ENCODE measurements at places on chromosomes 11 and 22.

- no peak for DNase-seq
Measured at GRCh38 chr11:94112206-94112953, 16.3 kb upstream of the PANX1 start.

- no peak for DNase-seq
Measured at GRCh38 chr11:8281266-8281665, 17.6 kb upstream of the LMO1 start.

DNA sequence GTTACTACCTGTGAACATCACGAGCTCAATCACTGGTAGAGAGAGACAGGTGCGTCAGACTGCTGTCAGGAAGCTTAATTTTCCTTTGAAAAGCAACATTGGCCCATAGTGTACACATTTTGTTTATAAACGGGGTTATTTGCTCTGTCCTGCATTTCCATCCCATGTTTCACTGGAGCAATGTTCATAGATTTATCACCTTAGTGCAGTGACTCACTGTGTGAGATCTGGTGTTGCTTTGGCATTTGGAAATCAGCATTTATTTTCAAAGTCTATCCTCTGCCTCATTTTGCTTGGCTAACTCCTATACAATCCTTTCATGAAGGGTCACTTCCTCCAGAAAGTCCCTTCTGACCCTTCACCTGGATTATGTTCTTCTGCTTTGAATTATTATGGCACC, 529.1 kb downstream of the NELL1 start:
- DNase-seq, result no peak

GRCh38 chr11:82634091-82634490, 99.6 kb downstream of the FAM181B start:
- DNase-seq, result no peak

- no peak for DNase-seq
Measured at GRCh38 chr22:47816121-47816862, 1053.8 kb downstream of the TBC1D22A start.

DNA sequence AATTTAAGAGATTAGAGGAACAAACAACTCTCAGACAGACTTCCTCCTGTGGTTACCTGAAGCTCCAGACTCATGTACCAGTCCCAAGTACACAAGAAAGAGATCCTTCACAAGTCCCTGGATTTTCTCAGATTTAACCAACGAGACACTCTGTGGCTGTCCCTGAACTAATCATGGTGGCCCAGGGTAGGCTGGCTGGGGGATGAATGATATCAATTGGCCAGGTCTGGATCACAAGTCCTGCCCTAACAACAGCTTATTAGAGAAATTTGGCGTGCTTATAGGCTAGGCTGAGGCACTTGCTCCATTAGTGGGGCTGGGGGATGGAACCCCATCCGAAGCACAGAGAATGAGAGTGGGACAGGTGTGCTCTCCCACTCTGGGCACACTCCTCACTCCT, 22.1 kb downstream of the HEPHL1 start:
- DNase-seq, result no peak

DNA sequence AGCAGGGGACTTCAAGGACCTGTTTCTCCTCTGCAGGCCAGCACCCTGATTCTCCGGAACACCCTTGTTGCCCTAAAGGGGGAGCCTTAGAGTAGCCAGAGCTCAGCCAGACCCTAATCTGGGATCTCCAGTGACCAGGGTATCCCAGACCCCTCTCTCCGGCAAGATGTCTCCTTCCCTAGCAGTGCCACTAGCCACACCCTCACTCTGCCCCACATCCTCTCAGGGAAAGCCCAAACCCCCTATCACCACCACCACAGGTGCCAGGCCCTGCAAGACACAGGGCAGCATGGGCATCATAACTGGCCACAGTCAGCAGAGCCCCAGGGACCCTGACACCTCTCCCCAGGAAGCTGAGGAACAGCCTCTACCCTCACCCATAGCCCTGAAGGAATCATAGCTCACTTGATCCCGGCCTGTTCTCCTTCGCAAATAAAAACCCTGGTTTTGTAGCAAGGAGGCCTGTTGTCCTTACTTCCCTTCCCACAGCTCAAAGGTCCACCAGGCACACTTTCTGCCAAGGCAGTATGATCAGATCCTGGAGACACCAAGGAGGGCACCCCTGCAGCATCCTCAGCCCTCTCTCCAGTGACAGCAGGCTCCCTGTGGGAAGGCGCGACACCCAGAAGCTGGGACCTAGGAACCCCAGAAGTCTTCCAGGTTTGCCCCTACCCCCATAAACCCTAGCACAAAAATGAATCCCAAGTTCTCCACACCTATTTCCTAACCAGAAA, 4.6 kb downstream of the CFL1 start:
- no peak for DNase-seq

DNA sequence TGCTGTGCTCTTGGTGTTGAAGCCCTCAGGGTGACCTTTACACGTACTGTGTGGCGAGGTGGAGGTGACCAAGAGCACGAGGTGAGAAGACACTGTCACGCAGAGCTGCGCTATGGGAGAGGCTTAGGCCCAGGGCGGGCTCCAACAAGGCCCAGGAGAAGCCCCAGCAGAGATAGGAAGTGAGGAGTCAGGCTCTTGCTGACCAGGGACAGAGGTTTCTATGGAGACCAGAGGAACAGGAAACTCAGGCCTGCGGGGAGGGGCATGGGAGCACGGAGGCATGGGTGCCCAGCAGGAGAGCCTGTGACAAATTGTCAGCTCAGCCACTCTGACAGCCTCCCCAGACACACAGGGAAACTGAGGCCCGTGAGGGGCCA, 15.8 kb downstream of the DGKZ start:
- DNase-seq, result no peak

DNA sequence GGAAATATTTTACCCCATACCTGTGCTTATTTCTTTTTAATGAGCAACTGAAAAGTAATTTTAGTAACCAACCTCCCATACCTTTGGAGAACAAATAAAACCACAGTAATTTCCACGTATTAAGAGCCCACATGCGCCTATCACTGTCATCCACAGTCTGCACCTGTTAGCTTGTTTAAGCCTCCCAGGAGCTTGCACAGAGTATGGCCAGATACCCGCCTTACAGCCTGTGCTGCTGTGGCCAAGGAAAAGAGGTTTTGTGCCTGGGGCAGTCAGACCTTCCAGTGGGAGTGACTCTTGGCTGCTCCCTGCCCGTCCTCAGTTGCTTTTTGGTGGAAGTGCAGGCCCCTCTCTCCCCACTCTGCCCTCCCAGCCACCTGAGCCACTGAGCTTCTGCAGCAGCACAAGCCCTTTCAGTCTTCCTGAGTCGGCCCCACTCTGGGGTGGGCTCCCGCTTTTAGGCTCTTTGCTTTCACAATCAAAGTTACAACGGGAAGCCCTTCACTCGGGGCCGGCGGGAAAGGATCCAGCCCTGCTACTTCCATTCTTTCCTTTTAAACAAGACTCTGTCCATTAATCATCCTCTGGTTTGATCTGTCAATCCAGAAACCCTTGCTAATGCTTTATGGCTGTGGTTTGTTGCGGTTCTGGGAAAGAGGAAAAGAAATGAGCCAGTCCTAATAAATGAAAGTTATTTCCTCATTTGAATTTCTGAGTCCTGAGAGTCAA, 308.8 kb downstream of the TBC1D22A start:
- no peak for DNase-seq

DNA sequence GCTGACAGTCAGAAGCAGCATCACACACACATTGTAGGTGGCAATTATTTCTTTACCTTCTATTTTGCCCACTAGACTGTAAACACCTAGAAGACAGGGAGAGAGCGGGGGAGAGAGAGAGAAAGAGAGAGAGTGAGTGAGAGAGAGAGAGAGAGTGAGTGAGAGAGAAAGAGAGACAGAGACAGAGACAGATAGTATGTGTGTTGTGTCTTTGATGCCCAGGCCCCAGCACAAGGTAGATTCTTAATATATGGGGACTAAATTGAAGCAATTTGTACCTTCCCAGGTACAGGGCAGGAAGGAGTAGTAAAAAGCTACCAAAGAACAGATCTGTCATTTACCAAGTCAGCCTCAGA, 163.7 kb downstream of the PKNOX2 start:
- DNase-seq, result no peak

All from activated T-cell treated with anti-CD3 and anti-CD28 coated beads for 4 hours (primary cell).